SK-N-SH treated with all-trans-retinoic acid at 6 μM for 48 hours (cell line): ENCODE measurements at places on chromosomes 11 and 22.

DNA sequence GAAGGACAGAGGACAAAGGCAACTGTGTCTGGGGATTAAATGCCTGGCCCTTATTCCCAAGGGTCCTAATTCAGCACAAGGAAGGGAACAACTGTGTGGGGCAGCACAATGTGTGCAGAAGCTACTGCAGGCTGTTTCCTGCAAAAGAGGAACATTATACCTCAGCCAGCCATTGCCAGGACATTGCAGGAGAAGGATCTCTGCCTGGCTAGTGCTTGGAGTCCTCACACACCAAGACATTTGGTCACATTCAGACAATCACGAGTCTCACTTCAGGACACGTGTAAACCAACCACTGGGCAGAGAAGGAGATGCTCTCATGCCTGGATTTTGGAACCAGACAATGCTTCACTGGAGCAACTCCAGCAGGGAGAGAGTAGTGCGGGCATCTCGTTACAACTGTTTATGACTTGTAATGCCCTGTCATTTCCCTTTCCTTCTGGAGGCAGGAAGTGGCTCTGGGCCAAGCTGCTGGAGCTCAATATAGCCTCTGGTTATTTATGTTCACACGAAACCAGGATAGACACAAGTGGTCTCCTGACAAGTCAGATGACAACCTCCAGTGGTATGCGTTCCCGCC lies 23.9 kb upstream of the ZC3H12C start:
- ATAC-seq, result peak; percentile 77

DNA sequence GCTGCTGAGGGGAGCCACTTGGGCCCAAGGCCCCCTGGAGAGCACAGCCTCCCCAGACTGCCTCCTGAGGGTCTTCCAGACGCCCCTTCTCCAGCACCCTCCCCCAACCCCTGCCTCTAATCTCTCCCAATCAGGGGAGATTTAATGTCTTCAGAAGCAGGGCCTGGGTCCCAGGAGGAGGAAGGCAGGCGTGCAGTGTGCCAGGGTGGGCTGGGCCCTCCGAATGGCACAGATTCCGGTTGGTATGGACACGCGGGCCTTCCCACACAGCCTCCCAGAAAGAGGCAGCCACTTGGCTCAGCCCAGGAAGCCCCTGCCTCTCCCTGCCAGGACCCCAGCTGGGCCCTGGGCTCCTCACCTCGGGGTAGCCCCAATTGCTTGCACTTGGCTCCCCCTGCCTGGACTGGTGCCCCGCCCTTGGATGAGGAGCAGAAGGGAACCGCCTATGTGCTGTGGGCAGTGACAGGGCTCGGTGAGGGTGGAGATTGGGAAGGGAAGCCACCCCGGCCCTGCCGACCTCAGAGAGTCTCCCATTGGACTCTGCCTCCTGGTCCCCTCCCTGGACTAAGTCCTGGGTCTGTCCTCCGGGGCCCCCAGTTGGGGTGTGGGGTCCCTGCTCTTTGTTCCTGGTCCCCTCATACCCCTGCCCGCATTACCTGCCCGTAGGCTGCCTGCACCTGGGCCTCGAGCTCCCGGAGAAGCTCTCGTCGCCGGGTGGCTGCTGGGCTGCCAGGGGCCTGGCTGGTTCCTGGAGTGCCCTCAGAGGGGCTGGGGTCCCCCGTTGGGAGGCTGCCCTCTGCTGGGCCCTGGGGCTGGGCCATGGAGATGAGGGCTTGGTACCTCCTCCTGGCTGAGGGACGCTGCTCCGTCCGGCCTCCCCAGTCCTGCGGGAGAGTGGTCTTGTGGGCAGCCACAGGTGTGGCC lies 572 bp upstream of the CABP2 start:
- no peak for ATAC-seq

- ATAC-seq, result peak; percentile 44
These were observed 75.2 kb downstream of the EIF3M start for GRCh38 chr11:32658639-32659406.

GRCh38 chr11:69448471-69449284 lies 32.8 kb upstream of the LINC01488 start:
- no peak for ATAC-seq

DNA sequence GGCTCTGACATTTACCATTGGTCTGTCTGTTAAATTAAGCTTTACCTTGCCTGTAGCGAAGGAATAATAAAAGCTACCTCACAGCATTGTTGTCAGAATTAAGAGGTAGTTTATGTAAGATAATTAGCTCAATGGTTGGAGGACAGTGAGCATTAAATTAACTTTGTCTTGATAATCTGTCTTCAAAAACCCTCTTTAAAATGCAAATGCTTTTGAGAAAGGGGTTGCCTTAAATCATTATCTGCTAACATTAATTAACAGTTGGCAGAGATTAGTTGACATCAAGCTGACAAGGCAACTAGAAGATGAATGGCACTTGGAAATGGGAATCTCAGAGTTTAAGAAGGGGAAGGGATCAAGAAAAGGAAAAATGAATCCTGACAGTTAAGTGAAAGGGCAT lies 761.1 kb upstream of the ARHGAP42 start:
- ATAC-seq, result no peak

- ATAC-seq, result no peak
These were observed 26.4 kb downstream of the MN1 start for GRCh38 chr22:27775087-27775698.
